ENCODE measurements at places on chromosomes 1 and 21.

GRCh38 chr1:184388319-184388889, 1.6 kb downstream of the C1orf21 start:
- DNase-seq, result no peak

- no peak for DNase-seq
Observed at GRCh38 chr1:19467199-19468187, 17.8 kb downstream of the CAPZB start.

- DNase-seq, result no peak
Observed at GRCh38 chr1:205610901-205611466, 20.8 kb downstream of the ELK4 start.

DNA sequence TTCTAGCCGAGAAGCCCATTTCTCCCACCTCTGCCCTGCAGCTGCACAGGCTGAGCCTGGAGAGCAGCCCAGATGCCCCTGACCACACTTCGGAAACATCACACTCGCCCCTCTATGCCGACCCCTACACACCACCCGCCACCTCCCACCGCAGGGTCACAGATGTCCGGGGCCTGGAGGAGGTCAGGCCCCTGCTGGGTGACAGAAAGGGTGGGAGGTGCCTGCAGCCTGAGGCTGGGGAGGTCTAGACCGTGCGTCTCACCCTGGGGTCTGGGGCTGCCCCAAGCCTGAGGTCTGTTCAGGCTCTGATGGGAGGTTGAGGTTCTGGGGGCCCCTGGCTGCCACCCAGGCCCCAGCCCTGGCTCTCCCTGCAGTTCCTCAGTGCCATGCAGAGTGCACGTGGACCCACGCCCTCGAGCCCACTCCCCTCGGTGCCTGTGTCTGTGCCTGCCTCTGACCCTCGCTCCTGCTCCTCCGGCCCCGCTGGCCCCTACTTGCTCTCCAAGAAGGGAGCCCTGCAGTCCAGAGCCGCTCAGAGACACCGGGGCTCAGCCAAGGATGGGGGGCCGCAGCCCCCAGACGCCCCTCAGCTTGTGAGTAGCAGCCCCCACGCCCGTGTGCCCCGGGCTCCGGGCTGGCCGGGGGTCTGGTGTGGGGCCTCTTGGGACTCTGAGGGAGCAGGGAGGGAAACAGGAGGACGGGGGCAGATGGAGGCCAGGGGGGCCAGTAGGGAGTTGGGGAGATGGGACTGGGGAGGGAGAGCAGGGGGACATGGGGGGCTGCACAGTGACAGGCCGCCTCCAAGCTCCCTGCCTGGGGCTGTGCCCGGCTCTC, 7.4 kb downstream of the PLEKHN1 start:
- no peak for DNase-seq

DNA sequence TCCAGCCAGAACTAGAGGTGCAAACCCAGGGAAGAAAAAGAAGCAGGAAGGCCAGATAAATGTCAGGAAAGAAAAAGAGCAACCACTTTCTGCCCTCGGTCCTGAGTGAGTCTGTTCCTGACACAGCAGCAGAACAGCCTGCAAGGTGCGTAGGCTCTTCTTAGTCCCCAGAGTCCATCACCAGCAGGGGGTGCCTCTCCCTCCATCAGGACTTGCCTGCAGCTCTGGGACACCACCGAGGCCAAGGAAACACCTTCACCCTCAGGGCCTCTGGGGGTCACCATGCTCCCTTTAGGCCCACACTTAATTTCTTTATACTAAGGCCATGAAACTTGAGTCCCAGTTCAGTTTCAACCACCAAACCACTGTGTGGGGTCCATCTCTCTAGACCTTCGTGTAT, 43.7 kb upstream of the NFASC start:
- no peak for DNase-seq

- no peak for DNase-seq
Observed at GRCh38 chr1:169921080-169921479, 27.4 kb upstream of the SCYL3 start.

DNA sequence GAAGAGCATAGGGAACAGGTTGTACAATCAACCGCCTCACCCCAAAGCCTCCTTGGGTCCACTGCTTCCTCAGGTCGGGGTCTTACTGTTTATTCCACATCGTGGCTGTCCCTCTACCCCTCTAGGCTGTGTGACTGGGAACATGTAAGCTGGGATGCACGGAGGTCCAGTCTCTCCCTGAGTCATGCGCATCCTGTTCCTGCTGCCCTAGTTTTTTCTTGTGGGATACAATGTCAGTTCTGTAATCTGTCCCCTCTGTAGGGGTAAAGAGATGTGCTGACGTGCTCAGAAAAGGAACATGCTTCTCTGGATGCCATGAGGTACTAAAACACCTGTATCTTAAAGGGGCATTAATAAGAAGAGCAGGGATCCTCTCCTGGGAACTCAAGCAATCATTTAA, 66.2 kb downstream of the SLC45A1 start:
- DNase-seq, result no peak

DNA sequence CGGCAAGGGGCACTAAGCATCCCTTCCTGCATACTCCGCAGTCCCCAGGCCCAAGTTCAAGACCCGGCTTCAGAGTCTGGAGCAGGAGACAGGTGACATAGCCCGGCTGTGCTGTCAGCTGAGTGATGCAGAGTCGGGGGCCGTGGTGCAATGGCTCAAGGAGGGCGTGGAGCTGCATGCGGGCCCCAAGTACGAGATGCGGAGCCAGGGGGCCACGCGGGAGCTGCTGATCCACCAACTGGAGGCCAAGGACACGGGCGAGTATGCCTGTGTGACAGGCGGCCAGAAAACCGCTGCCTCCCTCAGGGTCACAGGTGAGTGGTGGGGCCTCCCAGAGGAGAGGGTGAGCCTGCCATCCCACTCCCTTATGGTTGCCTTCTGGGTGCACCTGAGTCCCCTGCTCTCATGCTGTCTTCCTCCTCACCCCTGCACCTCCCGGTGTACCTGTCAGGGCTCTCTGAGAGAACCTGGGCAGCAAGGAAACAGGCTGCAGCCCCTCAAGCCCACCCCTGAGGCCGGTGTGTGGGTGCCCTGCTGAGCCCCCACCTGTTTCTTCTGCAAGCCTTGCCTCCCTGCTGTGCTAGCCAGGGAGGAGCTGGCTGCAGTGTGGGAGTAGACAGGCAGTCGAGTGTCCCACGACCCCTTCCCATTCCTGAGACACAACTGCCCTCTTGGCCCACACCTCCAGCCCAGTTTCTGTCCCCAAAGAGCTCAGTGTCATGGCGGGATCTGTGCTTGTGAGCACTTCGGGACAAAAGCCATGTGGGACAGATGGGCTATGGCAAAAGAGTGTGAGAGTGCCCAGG, 99.2 kb downstream of the TRIM11 start:
- no peak for DNase-seq
